Ascending aorta (tissue), 2 donors: ENCODE measurements at places on chromosomes 13 and 19. TPM values are rescaled to one million over a fixed set of nuclear protein-coding genes. Genes with fewer than 3 reads are reported as not detected.

Gene CCDC124
- 43.3 TPM for total RNA-seq

Gene PCSK4
- 1.5 TPM for total RNA-seq

Gene MAP1S
- 111 TPM for total RNA-seq

Gene CLEC4G
- 1.7 TPM for total RNA-seq

Gene OR7A5
- total RNA-seq: not detected

Gene ZNF625
- total RNA-seq: 12.0 TPM

Gene DPRX
- total RNA-seq: not detected

Gene IRGC
- total RNA-seq: not detected

Gene ZNF793
- total RNA-seq: 3.6 TPM

Gene SLC25A41
- total RNA-seq: not detected

Gene SHISA7
- total RNA-seq: 0.85 TPM

Gene KIR3DL1
- not detected for total RNA-seq

Gene KCTD12
- total RNA-seq: 120 TPM

Gene SPIB
- not detected for total RNA-seq

Gene ZNF729
- not detected for total RNA-seq

Gene HIPK4
- total RNA-seq: not detected

Gene KLK12
- not detected for total RNA-seq

Gene ELAVL3
- not detected for total RNA-seq

Gene PROZ
- total RNA-seq: not detected

Gene ZNF20
- total RNA-seq: 0.96 TPM

Gene TRAPPC2B
- total RNA-seq: 1.8 TPM

Gene PLVAP
- total RNA-seq: 378 TPM

Gene GNG8
- total RNA-seq: not detected

Gene LRRC63
- not detected for total RNA-seq

Gene PDX1
- not detected for total RNA-seq

Gene VSTM1
- not detected for total RNA-seq

Gene ARHGAP45
- total RNA-seq: 66.5 TPM

Gene SIGLEC10
- 5.4 TPM for total RNA-seq

Gene KCTD4
- not detected for total RNA-seq

Gene ATP4B
- total RNA-seq: not detected

Gene GJB2
- 0.21 TPM for total RNA-seq

Gene TMEM255B
- 4.7 TPM for total RNA-seq

Gene KIR2DL4
- total RNA-seq: not detected

Gene ZNF681
- 1.9 TPM for total RNA-seq

Gene ZNF66
- total RNA-seq: 0.32 TPM

Gene TRPC4
- 8.1 TPM for total RNA-seq

Gene KLK5
- not detected for total RNA-seq
